ENCODE measurements at places on chromosomes 6 and 20. TPM values are rescaled to one million over a fixed set of nuclear protein-coding genes. Genes with fewer than 3 reads are reported as not detected.

The PROCR gene
- 1.7 TPM for total RNA-seq

The FOXC1 gene
- not detected for total RNA-seq

The GGTLC1 gene
- total RNA-seq, result not detected

The RAD21L1 gene
- total RNA-seq, result not detected

The EYS gene
- not detected for total RNA-seq

The PREP gene
- 33.9 TPM for total RNA-seq

The SCGN gene
- total RNA-seq, result not detected

The OGFR gene
- 24.6 TPM for total RNA-seq

The OR12D3 gene
- not detected for total RNA-seq

The GTSF1L gene
- not detected for total RNA-seq

The HLA-DQA1 gene
- total RNA-seq, result 0.81 TPM

The ZGPAT gene
- 15.3 TPM for total RNA-seq

The CABLES2 gene
- 5.1 TPM for total RNA-seq
